ENCODE measurements at places on chromosomes 7 and 10. TPM values are rescaled to one million over a fixed set of nuclear protein-coding genes. Genes with fewer than 3 reads are reported as not detected.

Gene LHFPL3
- total RNA-seq: not detected

GRCh38 chr7:155763691-155764437, 48.4 kb downstream of the SHH start:
- H3K27ac ChIP-seq: no peak overlapping the region
- no peaks in the 10 kb centered on the region for H3K27me3 ChIP-seq
- no peak for DNase-seq
- peaks cover 42% of the 10 kb centered on the region for H3K36me3 ChIP-seq
- no peak overlapping the region for H3K4me3 ChIP-seq
- peaks cover 6% of the 10 kb centered on the region for H3K4me1 ChIP-seq

GRCh38 chr10:31352436-31353226, 33.6 kb downstream of the ZEB1 start:
- H3K4me1 ChIP-seq: peaks cover 18% of the 10 kb centered on the region
- H3K27me3 ChIP-seq: no peaks in the 10 kb centered on the region
- no peak overlapping the region for H3K27ac ChIP-seq

DNA sequence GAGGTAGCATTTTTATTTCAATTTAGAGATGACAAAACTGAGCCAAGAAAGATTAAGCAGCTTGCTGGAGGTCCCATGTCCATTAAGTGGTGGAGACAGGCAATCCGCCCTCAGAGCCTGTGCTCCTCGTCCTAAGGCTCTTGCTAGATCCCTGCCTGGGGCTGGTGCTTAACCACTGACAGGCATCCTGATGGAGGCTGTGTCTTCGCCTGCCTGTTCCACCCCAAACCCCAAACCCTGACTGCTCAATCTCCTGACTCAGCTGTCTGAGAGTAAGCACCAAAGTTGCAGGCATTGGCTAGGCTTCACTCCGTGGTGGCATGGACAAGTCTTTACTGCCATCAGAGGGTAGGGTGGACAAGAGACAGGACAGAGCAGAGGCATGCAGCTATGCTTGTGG, 209.4 kb downstream of the POU6F2 start:
- DNase-seq: no peak
- H3K4me1 ChIP-seq: no peaks in the 10 kb centered on the region
- no peak overlapping the region for H3K27ac ChIP-seq
- H3K4me3 ChIP-seq: no peak overlapping the region

- peaks cover 6% of the 10 kb centered on the region for H3K27me3 ChIP-seq
- no peaks in the 10 kb centered on the region for H3K4me1 ChIP-seq
- DNase-seq: no peak
- no peak overlapping the region for H3K27ac ChIP-seq
- H3K36me3 ChIP-seq: no peaks in the 10 kb centered on the region
- no peak overlapping the region for H3K4me3 ChIP-seq
These were observed 50.0 kb upstream of the FRMD4A start for GRCh38 chr10:14380746-14381145.

- no peaks in the 10 kb centered on the region for H3K27me3 ChIP-seq
- no peak overlapping the region for H3K27ac ChIP-seq
- no peaks in the 10 kb centered on the region for H3K36me3 ChIP-seq
- H3K4me1 ChIP-seq: no peaks in the 10 kb centered on the region
These were observed 41.8 kb upstream of the HYCC1 start for GRCh38 chr7:23055582-23056178.

DNA sequence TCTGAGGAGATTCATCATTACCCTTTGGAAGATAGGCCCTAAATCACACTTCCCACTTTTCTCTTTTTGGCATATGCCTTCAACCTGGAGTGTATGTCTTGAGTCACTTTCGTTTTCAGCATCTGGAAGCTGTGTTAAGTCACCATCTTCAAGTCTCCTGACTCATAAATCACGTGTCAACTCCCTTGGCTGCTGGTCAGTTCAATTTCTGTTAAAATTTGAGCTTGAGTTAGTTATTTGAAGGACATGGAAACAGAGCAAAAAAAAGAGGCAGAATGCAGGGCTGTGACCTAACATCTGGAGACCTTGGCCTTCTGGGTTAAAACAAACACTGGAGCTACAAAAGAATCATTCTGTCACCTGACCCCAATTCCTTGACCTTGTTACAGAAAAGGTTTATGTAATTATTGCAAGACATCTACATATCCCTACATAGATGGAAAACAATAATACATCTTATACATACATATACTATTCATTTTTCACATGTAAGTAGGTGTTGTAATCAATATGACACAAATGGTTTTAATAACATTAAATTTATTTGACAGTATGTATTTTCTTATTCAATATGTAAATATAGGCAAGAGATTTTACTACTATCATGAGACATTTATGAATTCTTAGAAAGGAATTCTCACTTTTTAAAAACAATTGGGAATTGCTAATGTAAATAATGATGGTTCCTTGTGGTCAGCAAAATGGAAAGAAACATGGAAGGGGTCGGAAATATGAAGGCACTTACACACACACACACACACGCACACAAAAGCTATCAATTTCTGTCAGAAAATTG, 169.7 kb upstream of the PHYHIPL start:
- no peak for DNase-seq
- H3K4me1 ChIP-seq: no peaks in the 10 kb centered on the region
- no peak overlapping the region for H3K27ac ChIP-seq
- H3K4me3 ChIP-seq: no peak overlapping the region
- H3K36me3 ChIP-seq: no peaks in the 10 kb centered on the region
- H3K27me3 ChIP-seq: no peaks in the 10 kb centered on the region

- peaks cover 44% of the 10 kb centered on the region for H3K4me1 ChIP-seq
- no peaks in the 10 kb centered on the region for H3K36me3 ChIP-seq
- H3K27ac ChIP-seq: no peak overlapping the region
- peaks cover 100% of the 10 kb centered on the region for H3K27me3 ChIP-seq
These were observed 7.3 kb upstream of the MNX1 start for GRCh38 chr7:157017603-157018327.

DNA sequence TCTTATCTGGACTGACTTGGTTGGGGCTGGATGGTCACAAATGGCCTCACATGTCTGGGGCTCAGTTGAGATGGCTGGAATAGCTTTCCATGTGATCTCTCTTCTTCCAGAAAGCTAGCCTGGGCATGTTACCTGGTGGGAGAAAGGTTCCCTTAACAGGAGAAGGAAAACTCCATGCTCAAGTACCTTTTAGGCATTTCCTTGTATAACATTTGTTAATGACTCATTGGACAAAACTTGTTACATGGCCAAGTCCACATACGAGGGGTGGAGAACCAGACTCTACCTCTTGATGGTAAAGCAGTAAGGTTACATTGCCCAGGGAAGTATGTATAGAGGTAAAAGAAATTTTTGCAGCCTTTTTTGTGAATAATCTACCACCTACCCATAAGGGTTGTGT, 826.4 kb downstream of the LRMDA start:
- H3K4me1 ChIP-seq: no peaks in the 10 kb centered on the region
- H3K4me3 ChIP-seq: no peak overlapping the region
- no peak overlapping the region for H3K27ac ChIP-seq
